ENCODE measurements at places on chromosomes 4 and X. TPM values are rescaled to one million over a fixed set of nuclear protein-coding genes. Genes with fewer than 3 reads are reported as not detected.

Gene ITM2A
- 113 TPM for total RNA-seq

Gene KLHL34
- 0.33 TPM for total RNA-seq

Gene NUDT6
- total RNA-seq: 10.0 TPM

Gene VEGFC
- not detected for total RNA-seq

Gene USP17L5
- not detected for total RNA-seq

Gene MRPS18C
- total RNA-seq: 86.6 TPM

Gene FBXL5
- total RNA-seq: 31.2 TPM

Gene CLDN2
- total RNA-seq: not detected

Gene PNMA6F
- total RNA-seq: not detected

Gene LIAS
- 29.2 TPM for total RNA-seq

Gene KLB
- not detected for total RNA-seq

Gene PAGE4
- not detected for total RNA-seq

Gene CFI
- not detected for total RNA-seq

Gene EVC2
- total RNA-seq: 0.40 TPM

Gene FAT4
- total RNA-seq: not detected

Gene SMIM10
- total RNA-seq: 0.88 TPM

Gene F9
- total RNA-seq: not detected

Gene PPBP
- total RNA-seq: not detected

Gene FAM184B
- not detected for total RNA-seq

Gene CCNI
- 214 TPM for total RNA-seq

Gene USP17L15
- 0.14 TPM for total RNA-seq

Gene RPS6KA6
- total RNA-seq: not detected

Gene SLC10A4
- not detected for total RNA-seq

Gene FGB
- total RNA-seq: not detected

Gene PCDH19
- not detected for total RNA-seq

Gene DIAPH2
- 12.7 TPM for total RNA-seq

All from activated CD4-positive, alpha-beta T cell treated with anti-CD3 and anti-CD28 coated beads, Interleukin-2, amount 10 ng/mL, durations not matched to agents 24 days and 14 days (primary cell).